ENCODE measurements at places on chromosomes 3 and 15. TPM values are rescaled to one million over a fixed set of nuclear protein-coding genes. Genes with fewer than 3 reads are reported as not detected.
A peak's percentile ranks its signal among the peaks of the same experiment; 100 is the strongest.

Gene P2RY14
- not detected for total RNA-seq

Gene GOLGA6D
- total RNA-seq, result not detected

GRCh38 chr3:50132421-50133282 is 22.5 kb upstream of the SEMA3F start:
- DNase-seq, result no peak

DNA sequence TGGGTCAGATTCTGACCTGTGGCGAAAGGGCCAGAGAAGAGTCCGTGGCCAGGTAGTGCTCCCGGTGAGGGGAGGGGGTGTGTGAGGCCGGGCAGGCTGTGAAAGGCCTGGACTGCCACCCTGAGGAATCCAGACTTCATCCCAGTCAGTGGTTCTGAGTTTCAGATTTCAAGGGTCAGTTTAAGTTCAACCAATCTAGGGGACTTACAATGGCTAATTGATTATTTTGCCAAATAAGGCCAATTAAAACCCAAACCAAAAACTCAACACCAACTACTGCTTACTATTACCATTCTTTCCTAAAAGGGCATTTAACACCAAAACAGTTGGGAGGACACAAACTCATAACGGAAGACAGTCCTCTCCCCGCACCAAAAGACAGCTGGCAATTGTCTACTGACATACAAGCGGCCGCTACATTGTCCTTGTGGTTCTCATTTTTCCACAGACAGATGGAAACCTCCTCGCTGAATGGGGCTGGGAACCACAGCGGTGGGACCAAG is 30.5 kb downstream of the TMEM44 start:
- DNase-seq, result no peak

DNA sequence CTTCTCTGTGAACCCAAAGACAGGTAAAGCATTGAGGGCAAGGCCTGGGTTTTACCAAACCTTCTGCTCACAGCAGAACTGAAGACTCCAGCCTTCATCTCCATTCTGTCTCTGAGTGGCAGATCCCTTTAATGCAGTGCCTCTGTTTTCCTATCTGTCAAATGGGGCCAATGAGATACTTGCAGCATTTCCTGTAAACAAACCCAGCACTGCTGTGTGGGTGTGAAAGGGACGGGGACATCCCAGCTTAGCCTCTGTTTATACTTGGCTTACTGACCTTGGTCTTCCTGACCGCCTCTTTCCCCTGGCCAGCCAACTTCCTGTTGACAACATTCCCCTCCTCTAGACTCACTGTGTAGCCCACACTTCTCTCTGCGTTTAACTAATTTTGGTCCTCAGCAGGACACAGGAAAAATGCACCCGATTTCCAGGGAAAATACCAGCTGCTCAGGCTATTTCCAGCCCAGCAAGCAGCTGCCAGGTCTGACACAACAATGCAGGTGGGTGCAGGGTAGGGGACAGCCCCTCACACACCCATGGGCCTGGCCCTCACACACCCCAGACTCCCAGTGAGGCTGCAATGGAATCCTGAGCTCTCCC is 105.9 kb upstream of the HERC1 start:
- no peak for DNase-seq

DNA sequence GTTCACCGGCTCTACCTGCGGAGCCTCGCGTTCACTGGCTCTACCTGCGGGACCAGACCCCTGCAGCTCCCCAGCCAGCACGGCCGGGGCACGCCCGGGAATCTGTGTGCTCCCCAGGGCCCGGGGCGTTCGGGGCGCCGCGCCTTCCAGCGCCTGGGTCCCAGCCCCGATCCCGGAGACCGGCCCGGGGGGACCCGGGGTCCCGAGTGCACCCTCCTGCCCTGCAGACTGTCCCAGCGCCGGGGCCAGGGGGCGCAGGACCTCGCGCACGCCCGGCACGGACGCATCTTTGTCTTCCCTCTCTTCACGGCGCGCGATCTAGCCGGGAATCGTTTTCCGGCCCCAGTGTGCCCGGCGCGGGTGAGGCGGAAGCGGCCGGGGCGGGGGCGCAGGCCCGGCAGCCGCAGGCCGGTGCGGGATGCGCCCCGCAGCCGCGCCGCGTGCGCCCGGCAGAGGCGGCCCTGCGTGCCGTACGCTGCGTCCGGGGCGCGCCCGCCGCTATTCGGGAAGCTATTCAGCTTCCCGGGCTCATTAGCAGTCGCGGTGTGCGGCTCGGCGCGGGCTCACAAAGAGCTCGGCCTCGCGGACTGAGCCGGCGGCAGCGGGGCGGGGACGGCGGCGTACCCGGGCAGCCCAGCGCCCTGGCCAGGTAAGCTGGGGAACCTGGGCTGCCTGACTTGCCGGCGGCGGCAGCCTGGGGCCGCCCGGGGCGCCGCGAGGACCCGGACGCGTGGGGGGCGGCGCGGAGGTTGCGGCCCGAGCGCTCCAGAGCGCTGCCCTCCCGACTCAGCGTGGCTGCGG is at the start of gene APBA2:
TSS of gene APBA2 (plus strand) at position 345 of the 801 bp plus-strand sequence. CDS start 167,911 bp downstream, outside the sequence.
- DNase-seq, result peak; percentile 56

DNA sequence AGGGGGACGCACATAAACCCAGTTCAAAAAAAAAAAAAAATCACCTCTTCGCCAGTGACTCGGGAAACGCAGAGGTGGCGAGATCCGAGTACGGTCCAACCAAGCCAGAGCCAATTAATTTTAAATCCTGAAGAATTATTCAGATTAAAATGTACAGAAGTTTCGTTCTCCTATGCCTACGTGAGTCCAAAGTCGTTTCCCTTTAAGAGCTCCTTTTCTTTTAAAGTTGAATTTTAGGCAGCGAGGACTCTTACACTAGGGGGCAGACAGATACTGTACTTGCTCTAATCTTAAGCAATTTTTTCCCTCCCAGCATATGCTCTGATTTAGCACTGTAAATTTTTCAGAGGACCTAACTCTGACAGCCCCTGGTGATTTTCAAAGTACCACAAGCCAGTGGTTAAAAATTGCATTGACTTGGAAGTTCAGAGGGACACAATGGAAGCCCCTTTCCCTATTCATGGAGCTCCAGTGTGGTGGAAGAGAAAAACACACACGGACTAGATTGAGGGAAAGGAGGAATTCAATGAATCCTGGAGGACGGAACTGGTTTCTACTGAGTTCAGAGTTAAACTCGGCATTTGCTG is 3.3 kb upstream of the NR2F2 start:
- DNase-seq, result peak; percentile 90

DNA sequence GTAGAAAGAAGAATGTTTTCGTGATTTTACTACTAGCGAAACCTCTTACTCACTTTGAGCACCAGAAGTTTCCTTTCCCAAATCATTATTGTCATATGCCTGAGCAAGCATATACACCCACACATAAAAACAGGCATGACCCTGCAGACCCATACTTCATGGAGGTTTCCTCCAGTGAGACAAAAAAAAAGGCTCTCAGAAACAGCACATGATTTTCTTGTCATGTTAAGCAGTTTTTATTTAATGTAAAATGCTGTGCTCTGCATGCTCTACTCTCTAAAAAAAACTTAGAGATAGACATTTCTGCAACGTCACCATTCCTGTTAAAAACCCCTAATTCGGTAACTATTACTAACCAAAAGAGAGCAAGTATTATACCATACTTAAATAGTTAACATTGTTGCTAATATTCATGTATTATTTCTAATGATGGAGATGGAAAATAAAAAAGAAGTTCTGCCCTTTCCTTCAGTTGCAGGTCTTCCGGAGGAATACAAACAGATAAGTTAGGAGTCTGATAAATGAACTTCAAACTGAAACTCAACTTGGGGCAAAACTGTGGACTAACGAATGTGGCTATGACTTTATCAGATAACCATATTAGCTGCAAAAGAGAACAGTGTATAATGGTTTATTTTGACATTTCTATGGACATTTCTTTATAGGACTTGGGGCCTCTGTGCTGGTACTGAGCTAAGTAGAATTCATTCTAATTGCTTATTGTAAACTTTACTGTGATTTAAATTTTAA is 15.9 kb downstream of the CD200R1 start:
- DNase-seq, result no peak

DNA sequence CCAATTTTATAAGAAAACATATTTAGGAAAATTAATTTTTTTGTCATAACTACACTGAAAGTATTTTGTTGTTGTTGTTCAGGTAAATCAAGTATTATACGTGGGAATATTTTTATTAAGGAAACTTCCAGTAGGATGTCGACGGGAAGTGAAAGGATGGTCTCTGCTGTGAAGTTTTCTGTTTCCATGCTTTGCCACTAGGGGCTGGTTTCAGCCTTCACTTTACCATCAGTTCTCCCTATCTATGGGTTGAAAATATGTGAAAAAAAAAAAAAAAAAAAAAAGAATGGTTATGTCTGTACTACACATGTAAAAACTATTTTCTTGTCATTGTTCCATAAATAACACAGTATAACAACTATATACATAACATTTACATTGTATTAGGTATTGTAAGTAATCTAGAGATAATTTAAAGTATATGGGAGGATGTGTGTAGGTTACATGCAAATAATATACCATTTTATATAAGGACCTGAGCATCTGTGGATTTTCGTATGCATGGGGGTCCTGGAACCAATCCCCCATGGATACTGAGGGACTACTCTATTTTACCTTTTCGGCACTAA is 136.7 kb downstream of the SMAD6 start:
- DNase-seq, result peak; percentile 43

Data from PC-3 (cell line).